ENCODE measurements at places on chromosomes 3 and 15. TPM values are rescaled to one million over a fixed set of nuclear protein-coding genes. Genes with fewer than 3 reads are reported as not detected.

GRCh38 chr15:89790661-89791060 lies 14.5 kb downstream of the MESP2 start:
- no peak for DNase-seq

GRCh38 chr3:14373753-14374376 lies 28.5 kb upstream of the SLC6A6 start:
- no peak for DNase-seq

- DNase-seq = no peak
These were observed 53.0 kb upstream of the CTDSPL start for GRCh38 chr3:37808656-37809055.

GRCh38 chr3:16515885-16516420 lies 2.5 kb upstream of the RFTN1 start:
- no peak for DNase-seq

DNA sequence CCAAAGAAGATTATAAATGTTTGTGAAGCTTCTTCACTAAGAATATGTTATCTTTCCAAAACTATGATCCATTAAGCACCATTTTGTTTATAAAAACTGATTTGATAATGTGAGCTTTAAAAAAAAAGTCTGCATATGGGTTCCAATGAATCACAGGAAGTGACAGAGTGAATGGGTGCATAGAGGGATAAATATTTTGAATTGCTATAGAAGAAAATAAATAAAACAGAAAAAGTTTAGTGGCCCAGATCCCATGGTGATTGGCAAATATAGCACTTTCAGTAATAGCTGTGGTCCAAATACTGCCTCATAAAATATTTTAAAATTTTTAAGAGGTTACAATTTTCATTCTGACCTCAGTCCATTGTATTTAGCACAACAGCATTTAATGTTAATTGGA lies 19.2 kb downstream of the CPA3 start:
- DNase-seq = no peak

The LDHAL6B gene
- polyA plus RNA-seq = 0.08 TPM

The CLDN1 gene
- polyA plus RNA-seq = 2.0 TPM

The GOLGA8J gene
- 1.7 TPM for polyA plus RNA-seq

The GCSAM gene
- 1.7 TPM for polyA plus RNA-seq

The CAPN7 gene
- polyA plus RNA-seq = 70.7 TPM

The SNX22 gene
- 2.1 TPM for polyA plus RNA-seq

The EPHB3 gene
- polyA plus RNA-seq = 18.0 TPM

The CCDC54 gene
- polyA plus RNA-seq = 0.08 TPM

Data from right lung (tissue), 10 donors.